ENCODE measurements at places on chromosomes 5 and 9. TPM values are rescaled to one million over a fixed set of nuclear protein-coding genes. Genes with fewer than 3 reads are reported as not detected.

MLANA gene
- polyA plus RNA-seq = 0.64 TPM

GARIN3 gene
- not detected for polyA plus RNA-seq

SV2C gene
- 0.23 TPM for polyA plus RNA-seq

CARD9 gene
- 2.7 TPM for polyA plus RNA-seq

SRD5A1 gene
- 11.4 TPM for polyA plus RNA-seq

IER5L gene
- 9.7 TPM for polyA plus RNA-seq

BTNL8 gene
- 0.18 TPM for polyA plus RNA-seq

FBXO4 gene
- polyA plus RNA-seq = 14.3 TPM

ADAMTS12 gene
- 16.6 TPM for polyA plus RNA-seq
